ENCODE measurements at places on chromosomes 2 and 18. TPM values are rescaled to one million over a fixed set of nuclear protein-coding genes. Genes with fewer than 3 reads are reported as not detected.

LRP1B gene
- polyA plus RNA-seq = 0.28 TPM

GRCh38 chr2:217398860-217399259 lies 539.0 kb upstream of the TNP1 start:
- peak; percentile 10 for DNase-seq

DNA sequence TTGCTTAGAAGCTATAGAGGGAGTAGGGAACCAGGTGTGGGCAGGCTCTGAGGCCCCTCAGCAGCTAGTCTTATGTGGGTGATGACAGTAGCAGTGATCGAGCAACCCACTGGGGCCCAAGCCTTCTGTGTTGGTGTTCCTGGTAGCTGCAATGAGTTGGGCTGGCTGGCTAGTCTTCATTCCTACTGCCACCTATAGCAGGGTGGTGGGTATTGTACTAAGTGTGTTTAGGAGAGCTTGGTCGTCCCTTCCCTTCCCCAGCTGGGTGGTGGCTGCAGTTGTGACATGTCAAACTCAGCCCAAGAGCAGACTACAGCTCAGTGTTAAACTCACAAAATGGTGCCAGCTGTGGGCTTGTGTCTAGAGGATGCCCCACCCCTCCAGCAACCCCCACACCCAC lies 486.1 kb upstream of the UBE2E3 start:
- DNase-seq = no peak

GRCh38 chr18:51321696-51322095 lies 124.2 kb upstream of the MEX3C start:
- no peak for DNase-seq

PRKAG3 gene
- not detected for polyA plus RNA-seq

SOWAHC gene
- 2.4 TPM for polyA plus RNA-seq

DCDC2C gene
- polyA plus RNA-seq = not detected

- no peak for DNase-seq
These were observed 54.9 kb downstream of the MAPRE2 start for GRCh38 chr18:35095983-35096676.

- no peak for DNase-seq
These were observed 246.8 kb downstream of the TMEM182 start for GRCh38 chr2:103008586-103008985.

MYCN gene
- not detected for polyA plus RNA-seq

DNA sequence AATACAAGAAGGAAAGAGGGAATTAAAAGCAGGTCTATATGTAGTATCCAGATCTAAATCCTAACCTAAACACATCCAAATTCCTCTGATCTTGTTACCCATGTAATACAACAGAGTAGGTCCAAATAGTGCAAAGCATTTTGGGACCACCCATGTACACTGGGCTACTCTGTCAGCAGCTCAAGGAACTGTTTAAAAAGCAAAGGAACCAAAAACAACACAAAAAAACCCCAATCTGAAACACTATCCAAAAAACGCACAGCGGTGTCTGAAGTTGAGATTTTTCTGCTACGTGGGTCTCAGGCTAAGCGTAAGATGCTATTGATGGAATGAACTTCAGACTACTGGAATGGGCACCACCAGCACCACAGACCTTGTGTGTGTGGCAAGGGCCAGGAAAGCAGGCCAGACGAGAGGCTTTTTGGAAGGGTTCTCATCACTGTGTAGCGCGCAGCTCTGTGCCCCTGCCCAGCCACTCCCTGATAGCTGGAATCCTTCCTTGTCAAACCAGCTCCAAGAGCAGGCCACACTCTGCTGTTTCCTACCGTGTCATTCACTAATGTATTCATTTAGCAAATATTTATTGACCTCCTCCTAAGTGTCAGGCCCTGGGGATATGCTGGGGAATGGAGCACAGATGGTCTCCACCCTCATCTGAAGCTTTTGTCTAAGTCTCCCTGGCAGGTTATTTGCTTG lies 101.4 kb downstream of the COLEC12 start:
- peak; percentile 30 for DNase-seq

DNA sequence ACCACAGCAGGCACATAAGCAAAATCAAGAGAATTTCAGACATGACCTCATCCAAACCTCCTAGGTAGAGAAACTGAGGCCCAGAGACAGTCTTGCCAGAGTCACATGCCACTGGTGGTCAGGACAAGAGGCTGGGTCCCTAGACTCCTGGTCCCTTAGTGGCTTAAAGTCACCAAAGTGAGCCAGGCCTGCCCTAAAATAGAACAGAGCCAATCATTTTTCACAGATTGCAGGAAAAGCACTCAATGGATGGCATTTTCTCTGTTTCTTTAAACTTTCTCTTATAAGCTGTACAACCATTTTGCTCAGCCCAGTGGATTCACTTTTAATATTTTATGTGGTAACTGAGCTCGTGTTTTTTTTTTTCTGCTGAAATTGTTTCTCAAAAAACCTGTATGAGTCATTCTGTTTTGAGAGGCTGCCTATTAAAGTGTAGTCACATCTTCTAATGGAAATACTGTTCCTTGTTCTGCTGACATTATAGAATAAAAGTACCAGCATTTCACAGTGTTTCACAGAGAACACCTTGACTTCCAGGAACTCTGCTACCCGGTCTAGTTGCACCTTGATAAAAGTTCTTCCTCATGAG lies 29.6 kb downstream of the STEAP3 start:
- DNase-seq = no peak

- peak; percentile 54 for DNase-seq
These were observed 65.9 kb downstream of the KCNF1 start for GRCh38 chr2:10977621-10978020.

DNA sequence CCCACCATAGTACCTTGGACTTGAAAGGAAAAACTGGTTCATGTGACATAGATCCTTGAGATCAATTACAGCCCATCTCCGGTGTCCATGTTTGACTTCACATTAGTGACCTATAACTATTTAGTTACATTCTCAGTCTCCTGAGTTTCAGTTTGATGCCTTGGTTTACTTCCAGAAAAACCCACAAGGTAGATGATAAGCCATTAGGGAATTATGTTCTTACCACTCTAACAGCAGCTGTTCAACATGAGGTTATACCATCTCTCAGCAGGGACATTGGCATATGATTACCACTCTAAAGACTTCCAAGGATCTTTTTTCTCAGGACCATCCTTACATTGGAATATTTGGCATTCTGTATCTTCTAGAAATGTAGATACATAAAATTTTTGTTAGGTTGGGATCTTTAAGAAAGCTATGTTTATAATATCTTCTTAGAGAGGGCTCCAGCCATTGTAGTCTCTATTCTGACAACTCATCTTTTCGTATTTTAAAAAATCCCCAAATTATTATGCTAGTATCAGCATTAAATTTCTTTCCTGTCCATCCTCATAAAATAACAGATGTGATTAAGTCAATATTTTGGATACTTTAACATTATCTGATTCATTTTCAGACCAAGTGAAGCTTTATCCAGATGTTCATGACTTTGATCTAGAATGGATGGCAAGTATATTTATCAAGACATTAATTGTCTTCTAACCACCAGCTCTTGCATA lies 258.9 kb downstream of the RDH14 start:
- DNase-seq = no peak

GRCh38 chr2:85936421-85937068 lies 47.8 kb upstream of the ST3GAL5 start:
- no peak for DNase-seq

DNAJC10 gene
- polyA plus RNA-seq = 41.5 TPM

DNA sequence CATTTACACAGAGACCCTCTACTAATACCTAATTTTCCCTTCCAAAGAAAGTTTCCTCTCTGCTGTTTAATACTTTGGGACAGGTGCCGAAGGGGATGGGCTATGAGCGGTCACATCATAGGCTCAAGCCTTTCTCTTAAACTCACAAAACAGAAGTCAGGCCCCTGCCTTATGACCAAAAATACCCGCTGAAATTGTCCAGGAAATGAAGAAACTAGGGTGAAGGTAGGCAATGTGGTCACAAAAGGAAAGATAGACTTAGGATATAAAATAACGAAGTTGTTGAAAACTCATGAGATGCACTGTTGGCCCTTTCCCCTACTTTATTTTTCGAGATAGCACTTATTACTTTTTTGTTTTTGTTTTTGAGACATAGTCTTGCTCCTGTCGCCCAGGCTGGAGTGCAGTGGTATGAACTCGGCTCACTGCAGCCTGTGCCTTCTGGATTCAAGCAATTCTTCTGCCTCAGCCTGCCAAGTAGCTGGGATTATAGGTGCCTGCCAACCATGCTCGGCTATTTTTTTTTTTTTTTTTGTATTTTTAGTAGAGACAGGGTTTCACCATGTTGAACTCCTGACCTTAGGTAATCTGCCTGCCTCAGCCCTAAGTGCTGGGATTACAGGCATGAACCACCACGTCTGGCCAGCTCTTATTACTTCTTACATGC lies 16.3 kb downstream of the SLC8A1 start:
- no peak for DNase-seq

DNA sequence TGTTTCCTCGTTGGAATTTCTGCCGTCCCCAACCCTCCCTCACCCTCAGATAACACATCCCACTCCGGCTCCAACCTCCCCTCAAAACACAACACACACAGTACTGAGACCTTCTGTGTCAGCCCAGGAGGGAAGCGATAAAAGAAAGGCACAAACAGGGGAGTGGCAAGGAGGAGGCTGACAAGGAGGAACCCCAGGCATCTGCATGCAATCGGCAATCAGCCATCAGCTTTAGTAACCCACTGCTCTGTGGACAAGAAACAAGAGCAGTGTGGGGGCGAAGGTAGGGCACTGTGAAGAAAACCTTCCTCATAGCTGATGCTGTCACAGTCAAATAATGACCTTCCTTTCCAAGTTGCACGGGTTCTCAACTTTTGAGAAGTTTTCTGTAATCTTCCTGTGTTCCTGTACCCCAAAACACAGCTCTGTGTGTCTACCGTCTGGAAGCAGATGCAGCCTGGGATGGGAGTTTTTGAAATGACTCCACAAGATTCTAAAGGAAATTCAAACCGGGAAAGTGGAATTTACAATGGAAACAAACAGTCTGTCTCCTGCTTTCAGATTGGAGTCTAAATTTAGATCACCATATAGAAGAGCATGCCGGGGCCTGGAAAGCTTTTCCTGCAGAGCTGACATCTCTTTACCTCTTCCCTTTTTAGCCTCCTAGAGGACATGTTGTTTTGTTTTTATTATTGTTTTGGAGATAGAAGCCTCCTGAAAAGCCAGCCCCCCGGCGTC lies 16.4 kb upstream of the LPIN2 start:
- DNase-seq = no peak

GRCh38 chr2:157149270-157149669 lies 108.2 kb upstream of the GALNT5 start:
- no peak for DNase-seq

ITGB6 gene
- 0.13 TPM for polyA plus RNA-seq

CENPA gene
- 19.5 TPM for polyA plus RNA-seq

GRCh38 chr18:8496186-8496585 lies 113.1 kb upstream of the RAB12 start:
- DNase-seq = no peak

GRCh38 chr2:3643371-3644245 lies 14.4 kb upstream of the ALLC start:
- DNase-seq = no peak

DNA sequence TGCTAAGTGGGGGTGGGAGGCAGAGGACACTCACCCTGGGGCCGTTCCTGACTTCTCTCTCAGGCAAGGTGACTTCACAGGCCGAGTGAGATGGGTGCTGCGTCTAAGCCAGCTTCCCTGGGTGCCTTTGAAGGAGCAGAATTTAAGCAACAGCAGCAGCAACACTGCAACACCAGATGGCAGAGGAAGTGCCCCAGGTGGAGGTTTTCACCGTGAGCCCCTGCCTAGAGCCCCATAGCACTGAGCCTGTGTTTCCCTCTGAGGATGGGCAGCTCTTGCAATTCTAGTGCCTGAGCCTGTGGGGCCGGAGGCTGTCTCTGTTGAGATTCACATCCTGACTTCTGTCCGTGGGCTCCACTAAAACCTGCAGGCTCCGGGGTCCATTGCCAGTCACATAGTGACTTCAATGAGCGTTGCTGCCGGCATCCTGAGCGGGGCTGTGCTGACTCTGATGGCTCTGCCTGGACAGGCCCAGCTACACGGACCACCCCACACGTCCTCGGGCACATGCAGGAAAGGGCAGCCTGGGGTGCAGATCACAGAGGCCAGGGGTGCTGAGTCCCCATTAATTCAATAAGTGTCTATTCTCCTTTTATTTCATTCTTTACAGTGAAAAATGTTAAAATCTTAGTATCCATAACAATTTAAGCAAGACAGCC lies 218.8 kb downstream of the SNTG2 start:
- no peak for DNase-seq

GRCh38 chr18:6627645-6628044 lies 101.9 kb upstream of the ARHGAP28 start:
- DNase-seq = no peak

- DNase-seq = no peak
These were observed 47.9 kb downstream of the BOLA3 start for GRCh38 chr2:74099835-74100234.

DNA sequence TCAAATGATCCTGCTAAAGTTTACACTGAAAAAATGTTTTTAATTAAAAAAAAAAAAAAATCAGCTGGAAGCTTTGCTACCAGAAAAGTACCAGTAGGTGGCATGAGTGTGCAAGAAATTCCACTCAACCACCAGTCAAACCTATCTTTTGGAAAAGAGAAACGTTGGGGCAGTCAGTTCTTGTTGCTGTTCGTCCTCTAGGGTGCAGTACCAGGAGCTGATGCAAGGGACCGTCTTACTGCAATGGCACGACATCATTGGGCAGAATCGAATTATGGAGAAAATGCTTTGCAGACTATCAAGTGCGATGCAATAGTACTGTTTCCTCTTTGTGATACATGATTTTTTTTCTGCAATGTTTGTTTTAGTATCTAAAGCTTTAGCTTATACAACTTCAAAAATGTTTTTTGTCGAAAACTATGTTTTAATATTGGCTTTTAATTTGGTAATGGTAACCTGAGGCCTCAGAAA lies 18.3 kb downstream of the YPEL5 start:
- DNase-seq = peak; percentile 88

DNA sequence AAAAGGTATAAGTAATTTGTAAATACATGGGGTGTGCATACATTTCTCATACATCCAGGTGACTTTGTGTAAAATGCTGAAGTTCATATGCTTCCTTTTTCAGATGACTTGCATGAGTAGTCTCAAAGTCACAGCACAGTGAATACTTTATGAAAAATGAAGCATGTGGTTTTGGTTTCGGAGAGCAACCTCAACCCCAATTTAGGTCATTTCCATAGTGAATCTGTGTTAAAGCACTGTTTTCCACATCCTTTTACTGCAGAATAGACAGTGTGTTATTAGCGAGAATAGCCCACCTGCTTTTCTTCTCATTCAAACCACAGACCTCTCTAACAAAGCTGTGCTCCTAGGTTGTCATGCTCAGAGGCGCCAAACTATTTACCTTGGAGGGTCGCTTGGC lies 204.4 kb upstream of the RASGRP3 start:
- no peak for DNase-seq

GRCh38 chr2:239765076-239765845 lies 259.9 kb downstream of the NDUFA10 start:
- DNase-seq = no peak

GRCh38 chr2:64989982-64990614 lies 899 bp downstream of the SLC1A4 start:
- no peak for DNase-seq

- DNase-seq = no peak
These were observed 23.4 kb upstream of the PAX3 start for GRCh38 chr2:222322236-222322635.
